ENCODE measurements at places on chromosomes 11 and 22.

DNA sequence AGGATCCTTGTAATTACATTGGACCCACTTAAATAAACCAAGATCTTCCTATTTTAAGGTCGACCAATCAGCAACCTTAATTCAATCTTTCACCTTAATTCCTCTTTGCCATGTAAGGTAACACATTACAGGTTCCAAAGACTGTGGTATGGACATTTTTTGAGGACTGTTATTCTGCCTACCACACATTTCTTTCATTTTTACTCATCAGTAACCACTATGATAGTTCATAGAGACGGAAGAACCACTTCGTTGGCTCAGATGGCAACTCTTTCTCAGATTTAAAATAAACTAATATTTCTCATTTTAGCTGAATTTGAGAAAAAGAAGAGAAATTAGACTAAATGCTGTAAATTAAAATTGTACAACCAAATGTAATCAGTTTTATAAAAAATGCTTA, 96.3 kb downstream of the PAX6 start:
- DNase-seq = no peak

GRCh38 chr11:67290801-67291200, 1.7 kb downstream of the ANKRD13D start:
- DNase-seq = no peak

GRCh38 chr11:132872211-132872610, 660.1 kb downstream of the OPCML start:
- DNase-seq = peak; percentile 46

DNA sequence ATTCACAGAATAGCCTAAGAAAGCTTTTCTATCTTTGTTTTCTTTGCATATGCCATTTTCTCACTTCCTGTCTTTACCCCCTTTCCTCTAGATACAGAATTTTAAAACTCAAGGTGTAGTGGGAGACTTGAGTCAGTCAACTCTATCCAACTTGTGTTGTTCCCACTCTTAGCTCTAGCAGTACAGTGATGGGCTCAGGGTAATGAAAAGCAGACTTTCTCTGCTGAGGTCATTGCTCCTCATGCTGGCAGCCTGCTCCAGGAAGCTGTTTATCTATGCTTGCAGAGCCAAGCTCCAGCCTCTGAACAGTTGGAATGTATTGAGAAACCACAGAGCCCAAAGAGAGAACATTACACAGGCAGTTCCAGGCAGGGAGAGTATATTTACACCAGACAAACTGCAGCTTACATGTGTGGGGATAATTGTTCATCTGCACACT, 68.1 kb downstream of the CSTPP1 start:
- no peak for DNase-seq

GRCh38 chr11:133906241-133906640, 50.5 kb downstream of the IGSF9B start:
- DNase-seq = no peak

- no peak for DNase-seq
Measured at GRCh38 chr11:12224537-12224893, 114.1 kb downstream of the MICAL2 start.

GRCh38 chr11:85599083-85599482, 28.1 kb downstream of the DLG2 start:
- no peak for DNase-seq

GRCh38 chr22:46109474-46110003, 40.8 kb upstream of the PPARA start:
- DNase-seq = no peak

- DNase-seq = no peak
Measured at GRCh38 chr11:14577835-14578529, 57.8 kb upstream of the PSMA1 start.

DNA sequence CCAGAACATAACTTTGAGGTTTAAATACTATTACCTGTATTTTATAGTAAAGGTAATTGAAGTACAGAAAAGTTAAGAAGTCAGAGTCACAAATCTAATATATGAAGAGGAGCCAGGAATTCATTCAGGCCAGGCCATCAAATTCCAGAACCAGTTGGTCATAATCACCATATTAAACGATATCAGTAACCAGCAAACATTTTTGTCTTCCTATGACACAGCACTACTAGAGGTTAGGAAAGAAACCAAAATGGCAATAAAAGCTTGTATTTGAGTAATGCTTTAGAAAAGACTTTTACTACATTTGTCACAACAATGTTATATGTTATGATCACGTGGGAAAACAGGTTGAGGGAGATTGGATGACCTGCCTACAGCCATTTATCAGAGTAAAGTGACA, 62.2 kb downstream of the DKK3 start:
- DNase-seq = no peak

GRCh38 chr11:44286268-44286880, 23.6 kb downstream of the ALX4 start:
- peak; percentile 24 for DNase-seq

DNA sequence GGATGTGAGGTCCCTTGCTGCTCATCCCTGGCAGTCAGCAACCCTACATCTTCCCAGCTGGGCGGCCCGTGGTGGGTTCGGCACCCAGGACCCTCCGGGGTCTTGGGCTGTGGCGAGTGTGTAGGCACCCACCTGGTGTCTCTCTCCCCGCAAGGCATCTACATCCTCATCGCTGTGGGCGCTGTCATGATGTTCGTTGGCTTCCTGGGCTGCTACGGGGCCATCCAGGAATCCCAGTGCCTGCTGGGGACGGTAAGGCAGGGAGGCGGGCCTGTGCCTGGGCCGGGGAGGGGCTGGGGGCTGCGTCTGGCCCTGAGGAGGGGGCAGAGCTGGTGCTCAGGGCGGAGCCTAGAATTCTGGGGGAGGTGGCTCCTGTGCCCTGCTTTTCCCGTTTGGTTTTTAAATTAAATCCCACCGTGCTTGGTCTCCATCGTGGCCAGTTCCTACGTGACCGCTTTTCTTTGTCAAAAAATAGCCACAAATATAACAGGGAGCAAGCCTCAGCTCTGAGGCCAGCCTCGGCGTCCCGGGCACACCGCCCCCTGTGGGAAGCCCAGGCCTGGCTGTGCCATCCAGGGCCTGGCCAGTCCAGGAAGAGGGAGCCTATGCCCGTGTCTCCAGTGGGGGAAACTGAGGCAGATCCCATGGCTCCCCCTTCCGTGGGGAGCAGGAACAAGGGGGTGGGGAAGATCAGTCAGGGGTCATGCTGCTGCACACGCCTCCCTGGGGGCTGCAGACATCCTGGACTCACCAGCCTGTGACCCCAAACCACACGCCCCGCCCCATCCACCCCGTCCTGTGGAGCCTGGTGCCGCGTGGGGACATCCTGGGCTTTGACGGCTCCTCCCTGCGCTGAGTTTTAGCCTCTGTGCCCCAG, 6.4 kb upstream of the TSSC4 start:
- no peak for DNase-seq

- no peak for DNase-seq
Measured at GRCh38 chr11:85825616-85826015, 14.7 kb upstream of the SYTL2 start.

DNA sequence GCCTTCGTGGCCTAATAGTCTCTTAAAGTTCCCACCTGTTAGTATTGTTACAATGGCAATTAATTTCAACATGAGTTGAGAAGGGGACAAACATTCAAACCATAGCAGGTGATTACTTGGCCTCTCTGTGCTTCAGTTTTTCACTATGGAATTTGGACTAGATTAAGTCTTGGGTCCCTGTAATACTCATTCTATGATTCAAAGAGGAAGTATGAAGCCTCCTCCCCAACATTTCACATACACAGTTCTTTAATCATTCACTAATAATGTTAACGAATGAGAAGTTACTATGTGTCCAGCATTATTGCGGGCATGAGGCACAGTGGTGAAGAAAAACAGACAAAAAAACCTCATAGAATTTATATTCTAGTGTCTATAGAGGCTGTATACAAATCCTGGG, 19.9 kb upstream of the USP47 start:
- no peak for DNase-seq

DNA sequence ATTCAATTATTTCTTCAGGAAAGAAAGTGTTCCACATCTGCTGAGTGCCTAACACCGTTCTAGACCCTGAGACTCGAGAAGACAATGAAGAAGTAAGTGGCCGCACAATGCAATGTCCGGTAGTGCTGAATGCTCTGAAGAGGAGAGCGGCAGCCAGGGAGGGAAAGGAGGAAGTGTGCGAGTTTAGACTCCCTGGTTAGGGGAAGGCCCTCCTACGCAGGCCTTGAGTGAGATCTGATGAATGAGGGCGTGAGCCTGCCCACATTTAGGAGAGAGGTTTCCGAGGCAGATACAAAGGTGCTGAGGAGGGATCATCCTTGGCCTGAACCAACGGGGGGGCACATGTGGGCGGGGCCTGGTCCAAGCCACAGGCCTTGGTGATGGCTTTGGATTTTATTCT, 558.6 kb downstream of the NTM start:
- no peak for DNase-seq

- no peak for DNase-seq
Measured at GRCh38 chr11:116910378-116910777, 73.0 kb upstream of the APOA1 start.

DNA sequence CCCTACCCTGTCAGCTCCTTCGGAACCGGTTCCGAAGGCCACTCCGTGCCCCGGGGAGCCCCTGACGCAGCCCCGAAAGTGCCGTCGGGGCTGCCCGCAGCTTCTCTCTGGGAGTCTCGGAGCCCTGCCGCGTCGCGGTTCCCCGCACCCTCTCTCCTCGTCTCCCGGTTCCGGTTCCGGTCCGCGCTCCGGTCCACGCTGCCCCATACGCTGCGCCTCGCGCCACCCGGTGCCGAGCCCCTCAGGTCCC, 618 bp downstream of the MTA2 start:
- DNase-seq = peak; percentile 24
